ENCODE measurements at places on chromosomes 16 and 17.

DNA sequence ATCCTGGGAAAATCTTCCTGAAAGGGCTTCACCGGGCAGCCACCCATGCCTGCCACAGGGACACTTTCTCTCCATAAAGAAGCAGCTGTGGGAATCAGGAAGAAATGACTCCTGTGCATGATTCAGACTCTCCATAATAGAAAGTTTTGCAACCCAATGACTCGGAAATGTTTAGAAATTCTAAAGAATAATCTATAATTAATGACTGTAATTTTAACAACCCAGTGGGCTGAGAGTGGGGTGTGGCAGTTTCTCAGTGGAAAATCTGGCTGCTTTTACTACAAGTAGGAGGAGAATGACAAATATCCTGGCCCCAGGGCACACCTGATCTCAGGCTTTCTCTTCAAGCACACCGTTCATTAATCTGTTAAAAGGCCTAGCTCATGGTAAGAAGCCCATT, 25.7 kb downstream of the IRF8 start:
- no peak for ATAC-seq

- no peak for ATAC-seq
These were observed 44.0 kb upstream of the AKTIP start for GRCh38 chr16:53546988-53547391.

DNA sequence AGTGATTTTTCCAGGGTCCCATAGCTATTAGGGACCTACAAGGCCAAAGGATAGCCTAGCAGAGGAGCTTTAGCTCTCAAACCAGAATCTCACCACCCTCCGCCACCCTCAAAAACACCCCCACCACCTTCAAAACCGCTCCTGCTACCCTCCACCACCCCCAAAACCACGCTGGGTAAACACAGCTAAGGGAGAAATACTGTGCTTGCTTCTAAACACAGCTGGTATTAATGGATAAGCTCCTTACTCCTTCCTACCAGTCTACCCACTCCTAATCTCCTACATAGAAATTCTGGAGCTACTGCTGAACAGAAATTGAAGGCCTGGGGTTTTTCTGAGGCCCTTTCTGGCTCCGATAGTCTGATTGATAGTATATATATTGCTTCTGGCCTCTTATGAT, 2.2 kb upstream of the LPCAT2 start:
- no peak for ATAC-seq

DNA sequence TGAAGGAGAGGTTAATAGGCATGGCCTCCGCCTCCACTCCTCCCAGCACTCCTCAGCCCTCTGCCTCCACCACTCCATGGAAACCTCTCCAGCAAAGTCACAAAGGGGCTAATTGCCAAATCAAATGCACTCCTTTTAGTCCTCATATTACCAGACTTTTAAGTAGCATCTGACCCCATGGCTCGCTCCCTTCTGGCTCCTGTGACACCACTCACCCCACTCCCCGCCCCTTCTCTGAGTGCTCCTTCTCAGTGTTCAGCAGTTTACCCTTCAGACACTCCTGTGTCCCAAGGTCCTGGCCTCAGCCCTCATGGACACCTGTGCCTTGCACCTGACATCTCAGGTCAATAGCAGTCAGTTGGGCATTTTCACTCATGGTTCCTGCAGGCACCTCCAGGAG, 243.5 kb upstream of the CCL2 start:
- no peak for ATAC-seq

DNA sequence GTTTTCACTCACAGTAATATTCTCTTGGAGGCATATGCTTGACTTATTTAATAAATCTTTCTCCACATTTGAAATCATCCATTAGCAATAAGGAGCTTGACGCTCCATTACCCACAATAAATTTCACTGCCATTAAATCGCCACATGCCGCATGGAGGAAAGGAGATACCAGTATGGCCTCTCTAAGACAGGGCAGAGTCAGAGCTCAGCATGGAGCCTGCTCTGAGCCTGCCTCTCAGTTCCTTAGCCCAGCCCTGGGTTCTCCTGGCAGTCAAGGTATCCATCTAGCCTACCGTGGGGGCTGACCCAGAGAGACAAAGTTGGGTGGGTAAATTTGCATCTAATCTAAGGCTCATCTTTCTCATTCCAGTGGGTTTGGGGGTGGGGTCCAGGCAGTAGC, 80.3 kb upstream of the CES5A start:
- ATAC-seq = peak; percentile 40

DNA sequence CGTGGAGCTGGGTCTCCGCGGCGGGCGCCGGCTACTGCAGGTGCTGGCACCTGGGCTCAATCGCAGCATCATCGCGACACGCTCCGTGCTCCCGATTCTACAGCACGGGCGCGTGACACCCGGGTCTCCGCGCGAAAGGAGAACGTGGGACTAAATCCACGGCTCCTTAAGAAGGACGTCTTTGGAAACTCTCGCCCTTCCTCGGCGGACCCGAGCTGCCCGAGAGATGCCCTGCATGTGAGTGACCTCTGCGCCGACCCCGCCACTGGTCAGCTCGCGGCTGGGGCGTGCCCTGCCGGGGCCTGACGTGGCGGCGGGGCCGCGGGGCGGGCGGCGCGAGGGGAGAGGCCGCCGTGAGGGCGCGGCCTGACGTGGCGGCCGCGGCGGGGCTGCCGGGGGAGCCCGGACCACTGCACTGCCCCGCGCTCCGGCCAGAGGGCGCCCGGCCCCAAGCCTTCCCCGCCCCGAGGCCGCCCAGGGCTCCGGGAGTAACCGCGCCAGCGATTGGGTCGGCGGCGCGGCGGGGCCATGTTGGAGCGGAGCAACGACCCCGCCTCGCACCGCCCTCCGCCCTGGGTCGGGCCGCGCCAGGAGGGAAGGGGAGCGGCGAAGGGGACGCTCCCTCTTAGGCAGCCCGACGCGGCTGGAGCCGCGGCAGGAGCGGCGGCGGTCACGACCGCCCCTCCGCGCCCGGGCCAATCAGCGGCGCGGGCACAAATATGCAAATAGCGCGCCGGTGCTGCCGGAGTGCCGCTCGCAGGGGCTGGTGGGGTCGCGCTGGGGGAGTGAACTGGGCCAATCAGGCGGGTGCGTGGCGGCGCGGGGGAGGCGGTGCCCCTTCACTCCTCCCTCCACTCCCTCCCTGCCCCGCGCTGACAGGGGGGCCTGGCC, 75.6 kb downstream of the CHD9 start:
- peak; percentile 81 for ATAC-seq

- no peak for ATAC-seq
These were observed 56.4 kb upstream of the SLC25A19 start for GRCh38 chr17:75345514-75346167.

DNA sequence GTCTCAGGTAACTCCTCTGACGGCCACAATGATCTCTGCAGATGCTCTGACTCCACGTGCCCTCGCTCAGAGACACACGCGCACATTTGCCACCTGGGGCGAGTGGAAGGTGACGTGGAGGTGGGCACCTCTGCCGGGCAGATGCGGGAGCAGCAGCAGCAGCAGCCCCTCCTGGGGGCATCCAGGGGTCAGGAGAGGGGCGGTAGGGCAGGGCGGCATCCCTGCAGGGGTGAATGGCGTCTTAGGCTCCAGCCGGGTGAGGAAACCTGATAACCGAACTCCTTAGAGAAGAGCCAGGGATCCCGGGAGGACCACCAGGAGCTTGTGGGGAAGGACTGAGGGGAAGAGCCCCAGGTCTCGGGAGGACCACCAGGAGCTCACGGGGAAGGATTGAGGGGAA, 34.6 kb upstream of the CDH15 start:
- no peak for ATAC-seq

DNA sequence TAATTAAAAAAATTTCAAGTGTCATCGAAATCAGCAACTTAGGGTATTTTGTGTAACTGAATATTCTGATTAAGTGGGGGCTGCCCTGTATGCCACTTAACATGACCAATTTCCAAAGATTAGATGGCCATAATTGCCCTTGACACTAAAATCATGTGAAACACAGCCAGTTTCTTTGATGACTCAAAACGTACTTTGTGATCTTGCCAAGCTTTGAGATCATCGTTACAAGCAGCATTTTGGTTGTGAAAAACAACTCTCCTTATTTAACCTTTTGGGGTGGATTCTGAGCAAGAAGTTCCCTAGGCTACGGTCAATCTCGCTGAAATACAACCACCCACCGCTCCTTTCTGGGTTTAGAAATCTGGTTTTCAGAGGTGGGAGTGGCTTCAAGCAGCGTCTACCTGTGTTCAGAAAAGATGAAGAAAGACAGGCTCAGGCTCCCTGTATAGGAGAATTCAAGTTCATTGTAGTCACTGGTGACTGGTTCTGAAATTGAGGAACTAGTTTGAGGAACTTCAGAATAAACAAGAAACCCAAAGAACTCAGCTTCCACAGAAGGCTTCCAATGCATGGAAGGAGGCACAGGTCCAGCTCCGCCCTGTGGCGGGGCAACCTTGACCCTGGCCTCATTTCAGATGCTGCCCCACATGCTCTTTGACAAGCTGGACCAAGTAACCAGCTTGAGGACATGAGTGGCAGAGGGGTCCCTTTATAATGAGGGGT, 9.4 kb downstream of the MAP3K14 start:
- peak; percentile 13 for ATAC-seq

DNA sequence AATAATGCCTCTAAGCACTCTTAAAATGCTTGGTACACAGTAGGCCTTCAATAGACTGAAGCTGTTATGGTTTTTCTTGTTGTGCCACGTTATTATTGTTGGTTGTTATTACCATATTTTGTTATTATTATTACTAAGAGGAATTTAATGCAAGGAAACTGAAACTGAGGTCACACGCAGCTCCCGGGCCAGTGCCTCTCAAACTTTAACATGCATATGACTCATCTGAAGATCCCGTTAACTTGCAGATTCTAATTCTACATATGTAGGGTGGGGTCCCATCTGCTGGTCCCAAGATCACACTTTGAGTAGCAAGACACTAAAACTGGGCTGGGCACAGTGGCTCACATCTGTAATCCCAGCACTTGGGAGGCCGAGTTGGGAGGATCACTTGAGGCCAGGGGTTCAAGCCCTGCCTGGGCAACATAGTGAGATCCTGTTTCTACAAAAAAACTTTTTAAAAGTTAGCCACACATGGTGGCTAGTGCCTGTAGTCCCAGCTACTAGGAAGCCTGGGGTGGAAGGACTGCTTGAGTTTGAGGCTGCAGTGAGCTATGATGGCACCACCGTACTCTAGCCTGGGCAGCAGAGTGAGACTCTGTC, 888 bp downstream of the ACSM5 start:
- ATAC-seq = no peak

DNA sequence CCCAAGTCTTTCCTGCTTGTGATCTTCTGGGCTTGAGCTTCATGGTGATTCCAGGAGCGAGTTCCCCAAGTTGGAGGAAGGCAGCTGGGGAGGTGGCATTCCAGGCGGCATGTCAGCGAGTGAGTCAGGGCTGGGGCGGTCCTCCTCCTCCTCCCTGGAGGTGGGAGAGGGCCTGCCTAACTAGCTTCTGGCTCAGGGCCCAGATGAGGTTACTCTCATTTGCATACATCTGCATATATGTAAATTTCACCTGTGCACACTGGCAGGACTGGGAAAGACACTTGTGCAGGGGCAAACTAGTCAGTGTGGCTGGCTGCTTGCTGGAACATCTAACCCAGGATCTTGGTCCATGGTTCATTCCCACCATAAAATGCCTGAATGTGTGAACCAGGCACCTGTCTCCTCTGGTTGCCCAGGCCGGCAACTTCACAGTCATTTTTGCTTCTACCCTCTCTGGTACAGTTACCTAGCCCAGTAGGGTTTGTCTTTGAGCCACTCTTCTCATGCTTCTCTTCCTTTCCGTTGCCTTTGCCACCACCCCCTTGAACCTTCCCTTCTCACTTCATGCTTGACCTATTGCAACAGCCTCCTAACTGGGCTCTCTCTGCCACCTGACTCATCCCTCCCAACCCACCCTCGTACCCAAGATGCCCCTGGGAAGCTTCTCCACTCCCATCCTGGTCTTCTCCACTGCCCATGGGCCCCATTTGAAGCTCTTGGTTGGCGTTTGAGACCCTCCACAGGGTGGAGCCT, 9.6 kb upstream of the DLX4 start:
- ATAC-seq = no peak

GRCh38 chr16:56355221-56355620, 70.1 kb downstream of the AMFR start:
- no peak for ATAC-seq

DNA sequence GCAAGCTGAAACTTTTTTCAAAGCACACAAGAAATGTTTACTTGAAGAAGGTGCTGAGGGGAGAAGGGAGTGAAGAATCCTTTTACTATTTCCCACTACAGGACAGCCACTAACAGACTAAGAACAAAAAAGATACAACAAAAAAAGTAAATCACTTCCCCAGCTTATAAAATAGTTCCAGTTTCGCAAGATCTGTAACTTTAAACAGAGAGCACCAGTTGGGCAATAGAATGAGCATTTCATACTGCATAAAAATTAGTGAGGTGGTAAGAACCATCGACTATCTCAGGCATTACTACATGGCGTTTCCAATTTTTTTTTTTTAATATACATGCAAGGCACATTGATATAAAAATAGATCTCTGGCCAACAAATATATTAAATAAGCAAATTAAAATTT, 11.1 kb downstream of the CRYBA1 start:
- no peak for ATAC-seq

DNA sequence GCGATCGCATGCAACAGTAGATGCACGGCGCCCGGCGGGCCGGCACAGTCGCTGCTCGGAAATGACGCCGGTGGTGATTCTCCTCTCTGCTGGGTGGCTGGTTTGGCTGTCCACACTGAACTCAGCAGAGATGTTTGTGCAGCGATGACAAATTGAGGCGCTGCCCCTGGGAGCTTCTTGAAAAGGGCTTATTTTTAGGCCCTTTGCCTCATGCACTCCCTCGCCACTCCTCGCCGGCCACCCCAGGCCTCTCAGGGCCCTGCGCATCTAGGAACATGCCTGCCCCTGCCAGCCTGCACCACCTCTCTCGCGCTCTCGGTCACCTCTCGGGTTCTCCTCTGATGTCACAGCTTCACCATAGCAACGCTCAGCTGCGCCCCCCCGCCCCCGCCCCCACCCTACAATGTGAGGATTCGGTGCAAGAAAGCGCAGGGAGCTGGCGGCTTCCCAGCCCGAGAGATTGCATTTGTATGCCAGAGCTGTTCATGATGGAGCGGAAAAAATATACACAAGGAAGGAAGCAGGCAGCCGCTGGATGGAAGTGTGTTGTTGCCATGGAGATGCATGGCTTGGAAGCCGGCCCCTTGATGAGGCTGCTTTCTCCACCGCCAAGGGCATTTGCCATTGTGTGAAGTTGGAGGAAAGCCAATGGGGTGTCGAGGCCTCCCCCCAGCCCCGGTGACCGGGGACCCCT, 81.3 kb upstream of the PLCG2 start:
- ATAC-seq = peak; percentile 94

DNA sequence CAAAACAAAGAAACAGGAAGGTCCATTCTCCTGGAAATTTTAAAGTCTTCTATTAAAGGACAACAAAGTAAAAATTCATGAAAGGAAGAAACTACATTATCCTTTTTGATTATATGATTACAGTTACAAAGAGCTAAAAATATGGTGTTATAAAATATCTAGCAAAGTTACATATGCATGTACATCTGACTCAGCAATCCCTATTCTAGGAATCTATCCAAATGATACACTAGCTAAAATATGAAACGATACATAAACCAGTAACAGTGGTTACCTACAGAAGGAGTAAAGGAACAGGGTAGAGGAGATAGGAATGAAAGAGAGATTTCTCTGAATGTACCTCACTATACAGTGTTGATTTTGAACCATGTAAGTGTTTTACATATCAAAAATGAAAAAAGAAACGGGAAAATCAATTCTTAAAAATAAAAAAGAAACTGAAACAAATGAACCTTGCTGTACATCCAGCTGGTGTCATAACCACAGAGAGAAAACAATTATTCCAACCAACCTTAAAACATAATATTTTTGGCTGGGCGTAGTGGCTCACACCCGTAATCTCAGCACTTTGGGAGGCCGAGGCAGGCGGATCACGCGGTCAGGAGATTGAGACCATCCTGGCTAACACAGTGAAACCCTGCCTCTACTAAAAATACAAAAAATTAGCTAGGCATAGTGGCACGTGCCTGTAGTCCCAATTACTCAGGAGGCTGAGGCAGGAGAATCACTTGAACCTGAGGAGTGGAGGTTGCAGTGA, 41.4 kb downstream of the HYDIN start:
- ATAC-seq = no peak
